Colonic mucosa (tissue), 4 donors: ENCODE measurements at places on chromosomes 1 and 21.

GRCh38 chr1:86828024-86828423 is 85.9 kb downstream of the SELENOF start:
- DNase-seq, result no peak

DNA sequence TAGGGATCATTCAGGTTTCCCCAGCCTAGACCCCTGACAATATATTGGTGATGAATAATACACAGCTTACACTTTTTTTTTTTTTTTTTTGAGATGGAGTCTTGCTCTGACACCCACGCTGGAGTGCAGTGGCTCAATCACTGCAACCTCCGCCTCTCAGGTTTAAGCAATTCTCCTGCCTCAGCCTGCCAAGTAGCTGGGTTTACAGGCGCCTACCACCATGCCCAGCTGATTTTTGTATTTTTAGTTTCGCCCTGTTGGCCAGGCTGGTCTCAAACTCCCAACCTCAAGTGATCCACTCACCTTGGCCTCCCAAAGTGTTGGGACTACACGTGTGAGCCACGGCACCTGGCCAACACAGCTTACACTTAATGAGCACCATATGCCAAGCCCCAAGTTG is 7.2 kb downstream of the VASH2 start:
- no peak for DNase-seq

DNA sequence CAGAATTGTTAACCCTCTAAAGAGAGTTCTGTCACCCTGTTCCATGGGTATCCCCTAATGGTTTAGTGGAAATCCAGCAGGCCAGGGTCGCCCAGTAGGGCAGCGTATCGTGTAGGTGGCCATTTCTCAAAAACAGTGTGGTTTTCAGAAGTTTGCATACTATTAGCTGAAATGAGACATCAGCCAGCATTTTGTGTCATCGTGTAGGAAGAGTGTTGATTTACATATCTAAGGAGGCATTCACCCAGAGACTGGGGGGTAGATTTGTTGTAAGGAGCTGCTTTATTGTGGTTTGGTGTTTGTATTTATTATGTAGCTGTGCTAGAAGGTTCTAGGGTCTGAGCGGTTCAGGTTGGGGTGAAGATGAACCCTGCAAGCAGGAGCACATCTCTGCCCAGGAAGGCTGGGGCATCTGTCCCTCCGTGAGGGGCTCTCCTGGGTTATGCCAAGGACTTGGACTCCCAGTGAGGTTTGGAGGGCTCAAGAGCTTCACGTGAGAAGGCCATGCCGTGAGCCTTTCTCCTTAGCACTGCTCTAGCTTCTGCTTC is 174.4 kb downstream of the PGBD5 start:
- no peak for DNase-seq

GRCh38 chr1:208055535-208055934 is 144.6 kb upstream of the CD34 start:
- no peak for DNase-seq

GRCh38 chr1:112743174-112744008 is 28.3 kb upstream of the PPM1J start:
- DNase-seq, result no peak

DNA sequence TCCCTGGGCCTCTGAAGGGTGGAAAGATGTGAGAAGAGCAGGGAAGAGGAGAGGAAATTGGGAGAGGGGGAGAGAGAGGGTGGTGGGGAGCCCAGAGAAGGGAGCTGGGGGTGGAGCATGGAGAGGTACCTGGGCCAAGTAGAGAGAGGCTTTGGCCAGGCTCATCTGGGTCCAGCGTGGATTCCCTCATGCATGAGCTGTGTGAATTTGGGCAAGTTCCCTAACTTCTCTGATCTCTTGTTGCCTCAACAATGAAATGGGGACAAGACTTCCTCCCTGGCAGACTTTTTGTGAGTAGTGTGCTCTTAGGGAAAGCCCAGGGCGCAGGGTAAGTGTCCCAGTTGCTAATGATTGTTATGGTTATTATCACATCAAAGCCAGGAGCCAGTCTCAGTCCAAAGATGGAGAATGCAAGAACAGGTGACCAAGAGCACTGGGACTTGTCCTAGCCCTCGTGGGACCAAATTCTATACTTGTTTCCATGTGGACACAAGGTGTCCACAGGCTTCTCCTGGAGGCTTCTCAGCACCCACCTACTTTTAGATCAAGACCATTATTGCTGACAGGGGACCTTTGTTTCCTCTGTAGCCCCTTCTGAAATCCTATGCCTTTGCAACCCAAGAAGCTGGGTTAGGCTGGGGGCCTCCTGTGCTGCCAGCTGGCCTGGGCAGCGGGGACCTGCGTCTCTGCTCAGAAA is 13.9 kb downstream of the IL6R start:
- DNase-seq, result no peak

- no peak for DNase-seq
Measured at GRCh38 chr1:91381844-91382243, 22.8 kb downstream of the HFM1 start.

DNA sequence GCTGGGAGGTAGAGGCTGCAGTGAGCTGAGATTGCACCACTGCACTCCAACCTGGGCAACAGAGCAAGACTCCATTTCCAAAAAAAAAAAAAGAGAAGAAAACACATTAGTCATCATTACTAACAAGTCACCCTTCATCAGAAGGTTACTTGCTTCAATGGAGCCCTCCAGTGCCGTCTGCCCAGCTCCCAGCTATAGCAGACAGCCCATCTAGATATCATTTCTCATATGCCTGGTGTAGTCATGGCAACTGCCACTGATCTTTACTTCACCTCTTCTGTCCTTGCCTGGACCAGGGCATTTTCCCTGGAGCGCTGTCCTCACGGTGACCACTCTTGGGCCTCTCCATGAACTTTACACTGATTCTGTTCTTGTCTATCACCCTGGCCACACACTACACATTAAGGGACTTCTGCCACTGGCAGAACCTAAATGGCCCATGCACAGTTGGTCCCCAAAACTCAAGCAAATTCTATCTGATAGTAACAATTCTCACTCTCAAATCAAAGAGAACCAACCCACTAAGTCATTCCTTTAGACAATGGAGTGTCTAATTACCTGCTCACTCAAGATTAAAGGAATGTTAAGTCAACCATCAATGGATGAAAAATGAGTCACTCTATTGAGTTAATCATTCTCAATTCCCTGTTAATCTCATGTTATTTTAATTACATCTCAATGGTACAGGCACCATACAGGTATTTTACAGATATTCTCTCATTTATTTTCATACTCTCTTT is 12.9 kb downstream of the GPA33 start:
- no peak for DNase-seq

DNA sequence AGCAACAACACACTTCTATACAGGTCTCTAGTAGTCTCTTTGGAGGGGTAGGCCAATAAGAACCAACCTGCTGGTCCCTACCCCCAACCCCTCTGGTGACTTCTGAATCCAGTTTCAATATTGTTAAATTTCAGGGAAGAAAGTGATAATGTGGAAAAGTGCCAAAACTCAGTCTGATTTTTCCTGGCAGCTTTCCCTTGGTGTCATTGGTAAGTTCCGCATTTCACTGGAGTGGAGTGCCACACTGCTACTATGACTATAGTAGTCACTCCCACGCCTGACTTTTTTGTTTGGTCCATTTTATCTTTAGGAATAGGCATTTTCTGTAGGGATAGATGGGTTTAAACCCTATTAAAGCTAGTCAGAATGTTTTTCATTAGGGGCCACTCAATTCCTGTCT is 5.7 kb upstream of the ARID1A start:
- peak; percentile 33 for DNase-seq

- no peak for DNase-seq
Measured at GRCh38 chr21:31921079-31921478, 48.3 kb downstream of the HUNK start.

DNA sequence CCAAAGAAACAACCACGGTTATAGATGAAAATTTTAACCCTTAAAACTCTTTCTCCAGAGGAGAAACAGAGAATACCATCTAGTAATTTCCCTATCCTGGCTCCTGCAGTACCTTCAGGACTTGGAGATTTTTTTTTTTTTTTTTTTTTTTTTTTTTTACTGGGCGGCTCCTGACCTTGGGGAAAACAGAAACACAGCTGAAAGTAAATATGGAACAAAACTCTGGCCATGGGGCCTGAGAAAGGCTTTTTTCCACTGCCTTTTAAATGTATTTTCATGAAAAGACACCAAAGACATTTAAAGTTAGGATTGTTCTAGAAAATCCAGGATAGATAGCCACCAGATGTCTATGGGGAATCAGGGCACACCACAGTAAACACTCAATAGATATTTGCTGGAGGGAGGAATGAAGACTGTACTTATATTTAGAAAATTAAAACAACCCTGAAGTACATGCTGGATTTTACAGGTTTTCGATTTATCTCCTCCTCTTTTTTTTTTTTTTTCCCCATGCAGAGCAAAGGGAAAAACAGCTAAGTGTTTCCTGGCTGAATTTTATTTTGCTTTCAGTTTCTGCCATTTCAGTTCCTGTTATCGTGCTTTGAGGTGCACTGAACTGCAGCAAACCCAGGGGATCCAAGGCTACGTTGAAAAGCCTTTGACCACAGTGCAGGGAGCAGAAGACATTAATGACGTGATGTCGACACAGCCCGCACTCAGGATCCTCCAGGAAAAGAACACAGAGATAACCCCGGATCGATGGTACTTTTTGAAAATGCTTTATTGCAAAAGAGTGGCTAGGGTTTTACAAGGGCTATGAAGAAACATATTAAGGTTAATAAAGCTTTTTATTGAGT is 35.7 kb upstream of the CNN3 start:
- DNase-seq, result peak; percentile 55

- DNase-seq, result peak; percentile 60
Measured at GRCh38 chr1:152495066-152495675, 15.4 kb upstream of the LCE5A start.

DNA sequence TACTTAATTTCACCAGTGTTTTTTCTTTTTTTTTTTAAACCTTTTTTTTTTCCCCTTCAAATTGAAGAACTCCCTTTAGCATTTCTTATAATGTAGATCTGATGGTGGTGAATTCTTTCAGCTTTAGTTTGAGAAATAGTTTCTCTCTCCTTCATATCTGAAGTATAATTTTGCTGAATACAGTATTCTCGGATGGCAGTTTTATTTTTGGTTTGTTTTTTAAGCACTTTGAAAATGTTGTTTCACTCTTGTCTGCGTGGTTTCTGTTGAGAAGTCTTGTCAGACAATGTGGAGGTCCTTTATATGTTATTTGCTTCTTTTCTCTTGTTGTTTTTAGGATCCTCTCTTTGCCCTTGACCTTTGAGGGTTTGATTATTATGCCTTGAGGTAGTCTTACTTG is 135.1 kb downstream of the RPS6KC1 start:
- DNase-seq, result no peak

DNA sequence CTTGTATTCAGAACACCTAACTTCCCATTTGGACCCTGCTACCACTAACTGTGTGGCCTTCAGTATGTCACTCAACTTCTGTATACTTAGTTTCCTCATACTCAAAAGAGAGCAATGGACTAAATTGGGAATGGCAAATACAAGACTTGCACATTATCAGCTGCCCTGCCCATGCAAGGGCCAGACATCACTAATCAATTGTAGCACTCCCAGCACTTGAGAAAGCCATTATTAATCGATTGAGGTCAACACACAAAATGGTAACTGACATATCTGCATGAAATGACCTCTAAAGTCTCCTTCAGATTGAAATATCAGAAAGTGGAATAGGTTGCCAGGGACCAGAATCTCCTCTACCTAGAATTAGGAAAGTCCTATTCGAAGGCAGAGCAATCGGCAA is 59.2 kb downstream of the MT1HL1 start:
- no peak for DNase-seq

DNA sequence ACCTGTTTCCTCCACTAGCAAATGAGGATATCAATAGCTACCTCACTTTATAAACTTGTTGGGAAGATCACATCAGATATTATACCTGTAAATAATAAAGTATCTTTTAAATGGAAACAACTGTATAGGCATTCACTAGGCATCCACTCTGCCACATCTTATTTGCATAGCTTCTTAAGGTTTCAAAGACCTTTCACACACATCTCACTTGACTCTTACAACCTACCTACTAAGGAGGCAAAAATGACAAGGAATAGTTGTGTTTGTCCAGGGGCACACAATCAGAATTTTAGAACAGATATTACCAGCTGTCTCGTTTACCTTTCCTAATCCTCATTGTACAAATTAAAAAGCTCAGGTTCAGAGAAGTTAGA is 51.5 kb downstream of the VANGL2 start:
- DNase-seq, result no peak

DNA sequence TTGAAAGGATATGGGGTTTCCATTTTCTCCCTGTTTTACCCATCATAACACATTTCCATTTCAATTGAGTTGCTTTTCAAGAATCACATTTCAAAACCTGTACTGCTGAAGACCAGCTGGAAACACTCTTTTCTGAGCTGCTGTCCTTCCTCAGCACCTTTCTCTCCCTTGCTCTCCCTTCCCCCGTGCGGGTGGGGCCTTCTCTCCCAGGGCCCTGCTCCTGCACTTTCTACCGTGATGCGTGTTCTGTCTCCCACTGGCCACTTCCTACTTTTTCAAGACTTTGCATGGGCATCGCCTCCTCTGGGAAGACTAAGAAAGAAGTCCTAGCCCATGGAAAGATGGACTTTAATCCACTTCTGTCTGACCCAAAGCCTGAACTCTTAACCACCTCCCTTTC is 390.4 kb downstream of the PTPRU start:
- peak; percentile 3 for DNase-seq

GRCh38 chr1:62327360-62328055 is 8.3 kb upstream of the KANK4 start:
- no peak for DNase-seq

DNA sequence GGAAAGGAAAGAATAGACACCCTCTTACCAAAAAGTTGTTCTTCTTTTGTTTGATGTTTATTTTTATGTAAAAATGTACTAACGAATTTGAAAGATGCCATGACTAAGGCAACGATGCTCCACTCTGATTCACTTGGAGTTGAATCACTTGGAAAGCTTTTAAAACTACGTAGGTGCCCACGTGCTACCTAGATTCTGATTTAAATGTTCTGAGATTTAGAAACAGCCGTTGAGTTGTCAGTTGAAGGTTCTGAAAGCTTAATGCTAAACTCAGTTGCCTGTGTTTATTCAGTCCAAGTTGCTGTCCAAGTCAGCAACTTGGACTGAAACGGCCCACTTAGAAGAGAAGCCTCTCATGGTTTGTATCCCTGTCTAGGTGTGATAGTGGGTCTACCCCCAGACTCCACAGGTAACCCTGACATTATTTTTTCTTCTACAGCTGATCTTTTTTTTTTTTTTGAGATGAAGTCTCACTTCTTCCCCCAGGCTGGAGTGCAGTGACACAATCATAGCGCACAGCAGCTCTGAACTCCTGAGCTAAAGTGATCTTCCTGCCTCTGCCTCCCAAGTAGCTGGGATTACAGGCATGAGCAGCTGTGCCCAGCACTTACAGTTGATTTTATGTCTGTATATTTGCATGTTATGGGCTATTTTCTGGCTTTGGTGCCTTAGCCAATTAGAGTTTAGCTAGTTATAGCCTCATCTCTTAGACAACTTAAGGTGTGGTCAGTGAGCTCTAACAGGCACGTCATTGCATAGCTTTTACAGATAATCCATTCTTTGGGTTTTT is 1.4 kb upstream of the VAMP4 start:
- peak; percentile 30 for DNase-seq

DNA sequence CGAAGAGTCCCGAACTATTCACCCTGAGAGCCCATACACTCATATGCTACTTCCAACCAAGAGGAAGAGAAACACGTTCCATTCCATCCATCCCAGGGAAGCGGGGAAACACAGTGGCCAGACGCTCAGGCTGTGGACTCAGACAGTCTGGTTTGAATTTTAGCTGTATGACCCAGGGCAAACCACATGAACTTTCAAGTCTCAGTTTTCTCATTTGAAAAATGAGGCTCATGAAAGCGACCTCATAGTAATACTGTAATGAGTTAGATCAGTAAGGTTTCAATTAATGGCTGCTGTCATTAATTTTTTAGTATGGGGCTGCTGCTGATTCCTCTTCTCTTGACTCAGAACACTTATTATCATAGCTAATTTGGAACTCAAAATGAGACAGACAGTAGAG is 1.5 kb downstream of the FCRL4 start:
- DNase-seq, result no peak
